ENCODE measurements at places on chromosomes 16 and 17.

- DNase-seq: no peak
These were observed 8.2 kb downstream of the HSD3B7 start for GRCh38 chr16:30992931-30993816.

GRCh38 chr17:72123530-72124437, 3.0 kb downstream of the SOX9 start:
- no peak for DNase-seq

GRCh38 chr17:74818291-74818938, 41.3 kb downstream of the GRIN2C start:
- DNase-seq: no peak

- no peak for DNase-seq
These were observed 391.6 kb downstream of the CDH11 start for GRCh38 chr16:64730261-64730660.

DNA sequence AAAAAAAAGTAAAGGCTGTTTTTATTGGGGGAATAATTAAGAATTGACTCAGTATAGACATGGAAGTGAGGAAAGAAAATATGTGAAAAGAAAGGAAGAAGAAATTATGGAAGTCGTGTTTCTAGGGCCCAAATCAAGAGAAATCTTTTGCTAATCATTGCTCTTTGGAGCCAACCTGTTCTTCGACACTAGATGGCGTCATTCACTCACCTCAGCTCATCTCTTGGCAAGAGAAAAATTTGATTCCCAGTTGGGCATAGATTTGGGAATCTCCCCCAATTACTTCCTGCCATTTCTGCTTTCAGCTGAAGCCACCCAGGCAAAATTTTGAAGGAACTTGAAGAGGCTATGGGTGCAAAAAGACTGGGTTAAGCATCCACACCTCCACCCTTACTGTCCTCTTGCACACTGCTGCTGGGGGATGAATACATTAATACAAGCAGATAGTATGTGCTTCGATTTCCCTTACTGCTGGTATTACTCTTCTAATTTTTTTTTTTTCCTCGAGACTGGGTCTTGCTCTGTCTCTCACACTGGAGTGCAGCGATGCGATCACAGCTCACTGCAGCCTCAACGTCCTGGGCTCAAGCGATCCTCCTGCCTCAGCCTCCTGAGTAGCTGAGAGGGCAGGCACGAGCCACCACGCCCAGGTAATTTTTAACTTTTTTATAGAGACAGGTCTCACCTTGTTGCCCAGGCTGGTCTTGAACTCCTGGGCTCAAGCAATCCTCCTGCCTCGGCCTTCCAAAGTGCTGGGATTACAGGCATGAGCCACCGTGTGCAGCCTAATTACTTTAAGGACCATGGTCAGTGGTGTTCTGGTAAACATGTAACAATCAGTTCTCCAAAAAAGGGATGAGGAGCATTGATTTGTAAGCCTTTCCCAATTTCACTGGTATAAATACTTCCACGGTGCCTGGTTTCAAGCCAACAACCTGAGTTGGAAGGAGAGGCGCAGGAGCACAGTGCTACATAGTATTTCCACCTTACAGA, 13.5 kb downstream of the PSMD7 start:
- DNase-seq: peak; percentile 43

- no peak for DNase-seq
These were observed 814 bp upstream of the CDH3 start for GRCh38 chr16:68644296-68644695.

- no peak for DNase-seq
These were observed 23.2 kb upstream of the FASN start for GRCh38 chr17:82121246-82121645.

- no peak for DNase-seq
These were observed 88.3 kb upstream of the PLEKHM1 start for GRCh38 chr17:45578516-45579455.

DNA sequence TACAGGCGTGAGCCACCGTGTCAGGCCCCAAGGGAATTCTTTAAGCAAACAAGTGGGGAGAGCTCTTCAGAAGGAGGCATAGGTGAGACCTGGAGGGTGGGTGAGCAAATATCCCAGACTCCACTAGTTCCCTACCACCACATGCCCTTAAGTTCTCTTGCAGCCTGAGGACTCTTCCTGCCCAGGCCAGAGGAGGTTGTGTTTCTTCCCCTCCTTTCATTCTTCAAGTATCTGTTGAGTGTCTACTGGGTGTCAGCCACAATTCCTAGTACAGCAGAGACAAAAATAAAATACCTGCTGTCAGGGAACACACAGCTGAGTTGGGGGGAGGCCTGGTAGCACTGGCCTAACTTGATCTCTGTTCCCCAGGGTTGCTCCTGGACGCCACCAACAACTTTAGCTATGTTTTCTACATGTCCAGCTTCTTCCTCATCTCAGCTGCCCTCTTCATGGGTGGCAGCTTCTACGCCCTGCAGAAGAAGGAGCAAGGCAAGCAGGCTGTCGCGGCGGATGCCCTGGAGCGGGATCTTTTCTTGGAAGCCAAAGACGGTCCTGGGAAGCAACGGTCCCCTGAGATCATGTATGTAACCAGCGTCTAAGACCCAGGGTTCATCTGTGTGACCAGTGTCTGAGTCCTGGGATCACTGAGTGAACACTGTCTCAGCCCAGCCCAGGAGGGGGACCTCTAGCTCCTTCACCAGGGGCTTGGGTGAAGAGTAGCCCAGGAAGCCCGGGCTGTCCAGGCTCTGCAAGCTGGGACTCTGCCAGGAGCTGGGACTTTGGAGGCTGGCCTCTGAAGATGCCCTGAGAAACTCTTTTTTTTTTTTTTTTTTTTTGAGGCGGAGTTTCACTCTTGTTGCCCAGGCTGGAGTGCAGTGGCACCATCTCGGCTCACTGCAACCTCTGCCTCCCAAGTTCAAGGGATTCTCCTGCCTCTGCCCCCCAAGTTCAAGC, 5.9 kb upstream of the ARMC7 start:
- no peak for DNase-seq

DNA sequence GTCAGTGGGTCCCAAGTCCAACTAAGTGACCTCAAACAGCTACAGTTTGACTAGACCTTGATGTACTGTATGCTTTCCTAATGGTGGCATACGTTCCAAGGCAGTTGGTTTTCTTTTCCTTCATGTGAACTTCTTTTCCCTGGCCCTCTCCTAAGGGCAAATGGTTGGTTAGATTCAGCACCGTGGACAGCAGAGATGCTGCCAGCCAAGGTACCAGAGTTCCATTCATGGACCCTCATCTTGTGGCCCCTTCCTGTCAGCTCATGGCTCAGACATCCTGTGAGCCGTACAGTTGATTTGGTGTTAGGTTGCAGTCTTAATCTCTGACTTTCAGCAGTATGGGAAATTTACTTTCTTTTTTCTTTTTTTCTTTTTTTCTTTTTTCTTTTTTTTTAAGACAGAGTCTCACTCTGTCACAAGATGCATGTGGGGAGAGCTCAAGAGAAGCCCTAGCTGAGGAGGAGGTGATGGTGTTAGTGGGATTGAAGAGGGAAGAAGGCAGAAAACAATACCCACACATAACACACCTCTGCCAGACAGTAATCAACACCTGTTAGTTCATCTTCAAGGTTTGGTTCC, 122.4 kb downstream of the USP31 start:
- DNase-seq: no peak

DNA sequence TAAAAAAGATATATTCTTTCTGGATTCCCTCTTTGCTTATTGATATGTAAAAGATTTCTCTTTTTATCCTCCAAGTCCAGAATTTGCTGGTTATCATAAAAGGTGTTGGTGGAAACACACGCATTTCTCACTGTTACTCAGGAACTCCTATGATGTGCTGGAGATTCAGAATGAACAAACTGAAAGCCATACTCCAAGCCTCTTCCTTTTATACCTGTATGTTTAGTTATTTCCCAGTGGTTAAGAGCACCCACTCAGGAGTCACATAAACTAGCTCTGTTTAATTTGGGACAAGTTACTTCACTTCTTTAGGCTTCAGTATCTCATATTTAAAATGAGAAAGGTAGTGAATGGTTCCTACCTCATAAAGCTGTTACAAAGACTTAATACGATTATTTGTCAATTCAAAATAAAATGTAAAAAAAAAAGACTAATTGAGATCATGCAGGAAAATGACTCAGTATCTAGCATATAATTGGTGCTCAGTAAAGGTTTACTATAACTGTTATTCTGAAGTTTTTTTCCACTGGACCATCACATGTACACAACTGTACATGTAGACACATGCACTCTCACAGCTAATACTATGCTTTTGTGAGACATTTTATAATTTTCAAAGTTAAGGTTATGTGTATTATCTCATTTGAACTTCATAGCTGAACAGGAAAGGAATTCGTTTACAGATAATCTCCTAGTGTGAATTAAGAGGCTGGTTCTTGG, 47.1 kb downstream of the TNRC6C start:
- DNase-seq: no peak

DNA sequence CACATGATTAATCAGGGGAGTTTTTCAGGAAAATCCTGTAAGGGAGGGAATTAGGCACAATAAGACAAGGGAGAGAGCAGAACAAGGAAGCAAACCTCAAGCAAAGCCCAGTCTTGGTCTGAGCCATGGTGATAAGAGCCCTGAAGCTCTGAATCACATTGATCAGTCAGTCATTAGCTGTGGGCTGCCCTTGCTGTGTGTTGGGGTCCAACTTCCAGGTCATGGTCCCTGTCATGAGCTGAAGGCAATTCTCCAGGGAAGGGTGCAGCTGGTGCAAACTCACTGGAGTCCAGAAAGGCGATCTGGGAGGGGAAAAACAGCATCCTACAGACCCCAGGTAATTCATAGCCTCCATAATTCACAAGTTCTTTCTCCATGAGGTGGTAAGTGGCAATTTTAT, 89.9 kb downstream of the CYLD start:
- DNase-seq: no peak

DNA sequence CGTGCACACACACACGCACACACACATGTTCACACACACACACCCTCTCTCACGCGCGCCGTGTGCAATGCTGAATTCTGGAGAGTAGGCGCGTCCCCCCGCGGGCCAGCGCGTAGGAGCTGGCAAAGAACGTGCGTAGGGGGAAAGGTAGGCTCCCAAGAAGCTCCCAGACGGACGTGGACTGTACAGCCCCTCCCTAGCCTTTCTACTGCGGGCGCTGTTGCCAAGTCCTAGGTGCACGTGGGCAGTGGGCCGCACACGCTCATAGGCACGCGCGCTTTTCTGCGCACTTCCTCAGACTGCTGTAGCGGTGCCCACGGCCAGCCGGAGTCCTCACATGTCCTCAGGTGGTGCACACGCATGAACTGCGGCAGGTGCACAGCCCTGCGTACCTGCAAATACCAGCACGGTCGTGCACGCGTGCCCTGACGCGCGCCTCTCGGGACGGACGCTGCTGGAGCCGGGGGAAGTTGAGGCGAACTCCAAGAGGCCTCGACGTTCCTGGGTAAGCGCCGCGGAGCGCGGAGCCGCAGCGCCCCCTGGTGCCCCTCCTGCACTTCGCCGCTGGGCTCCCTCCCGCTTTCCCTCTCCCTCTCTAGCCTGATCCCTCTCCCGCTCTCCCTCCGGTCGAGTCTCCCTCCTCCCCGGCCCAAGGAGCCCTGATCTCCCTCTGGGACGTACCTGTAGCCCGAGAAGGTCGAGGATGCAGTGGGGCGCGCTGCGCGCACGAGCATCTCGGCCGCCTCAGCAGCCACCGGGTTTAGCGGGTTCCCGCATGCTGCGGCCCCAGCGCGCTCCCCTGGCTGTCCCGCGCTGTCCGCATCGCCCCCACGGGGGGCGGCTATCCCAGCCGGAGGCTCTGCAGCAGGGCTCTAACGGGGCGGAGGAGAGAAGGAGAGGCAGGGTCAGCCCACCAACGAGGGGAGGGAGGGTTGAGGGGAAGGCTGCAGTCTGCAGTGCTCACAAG, 749 bp downstream of the GRIN2A start:
- DNase-seq: peak; percentile 16

DNA sequence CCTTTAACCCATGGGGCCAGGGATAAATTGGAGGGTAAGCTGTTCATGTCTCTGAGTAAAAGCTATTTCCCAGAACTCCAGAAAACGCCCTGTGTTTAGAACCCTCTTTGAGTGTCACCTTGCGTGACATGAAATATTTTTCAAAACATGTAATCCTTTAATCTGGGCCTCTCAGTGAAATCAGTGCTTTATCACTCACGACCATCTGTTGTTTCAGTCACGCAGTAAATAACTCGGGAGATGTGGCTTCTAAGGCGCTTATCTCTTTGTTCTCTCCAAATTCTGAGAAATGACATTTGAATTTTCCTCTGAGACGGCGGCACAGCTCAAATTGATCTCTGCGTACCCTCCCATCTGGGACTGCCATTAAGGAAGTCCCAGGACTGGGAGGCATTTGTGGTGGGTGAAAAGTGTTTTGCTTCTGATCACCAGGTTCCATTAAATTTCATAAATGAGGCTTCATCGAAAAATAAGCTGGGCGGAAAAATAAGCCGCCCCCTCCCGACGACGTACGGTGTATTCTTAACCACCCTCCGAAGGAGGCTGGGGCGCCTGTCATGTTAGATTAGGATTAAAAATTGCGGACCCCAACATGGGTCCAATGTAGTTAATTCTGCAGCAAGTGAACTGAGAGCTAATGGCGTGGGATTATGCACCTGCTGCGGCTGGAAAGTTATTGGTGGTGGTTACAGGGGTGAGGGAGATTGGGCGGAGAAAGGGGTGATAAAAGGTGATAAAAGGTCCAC, 12.7 kb downstream of the WFDC1 start:
- DNase-seq: no peak

DNA sequence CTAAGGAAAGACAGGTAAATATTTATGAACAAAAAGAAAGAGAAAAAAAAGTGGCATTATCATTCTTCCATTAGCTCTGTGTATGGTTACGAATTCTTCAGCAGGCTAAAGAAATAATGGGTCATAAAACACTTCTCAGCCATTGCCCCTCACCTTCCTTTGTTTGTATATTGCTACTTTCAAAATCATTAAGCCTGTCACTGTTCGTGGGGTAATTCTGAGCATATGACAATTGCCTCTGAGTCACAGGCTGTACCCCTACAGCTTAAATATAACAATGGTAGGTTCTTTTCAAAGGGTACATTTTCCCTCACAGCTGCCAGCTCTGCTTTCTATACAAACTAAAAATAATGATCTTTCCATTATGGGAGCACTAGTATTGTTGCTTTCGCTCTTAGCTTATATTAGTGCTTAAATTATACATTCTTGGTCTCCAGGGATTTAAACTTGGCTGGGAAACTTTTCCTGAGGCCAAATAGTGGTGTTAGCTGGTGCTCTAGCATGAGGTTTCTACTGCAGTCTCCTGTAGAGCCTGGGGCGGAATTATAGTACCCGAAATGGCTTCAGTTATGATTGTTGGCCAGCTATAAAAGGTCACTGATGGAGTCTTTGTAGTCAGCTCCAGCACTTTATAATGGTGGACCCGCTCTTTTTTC, 74.7 kb upstream of the CDH11 start:
- DNase-seq: no peak

DNA sequence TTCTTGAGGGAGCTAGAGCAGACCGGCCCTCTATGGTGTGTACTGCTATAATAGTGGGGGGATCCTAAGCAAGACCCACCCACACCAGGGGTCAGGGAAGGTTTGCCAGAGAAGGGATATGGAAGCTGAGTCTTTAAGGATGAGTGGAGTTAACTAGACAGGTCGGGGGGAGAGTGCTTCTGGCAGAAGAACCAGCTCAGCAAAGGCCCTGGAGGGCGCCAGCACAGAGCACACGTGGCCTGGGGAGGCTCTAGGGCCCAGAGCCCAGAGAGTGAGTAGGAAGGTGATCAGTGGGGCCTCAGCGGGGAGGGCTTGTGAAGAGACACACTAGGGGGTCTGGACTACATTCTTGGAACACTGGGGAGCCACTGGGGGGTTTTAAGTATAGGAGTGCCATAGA, 21.1 kb downstream of the NGFR start:
- DNase-seq: no peak

- no peak for DNase-seq
These were observed 202.2 kb upstream of the NLRP1 start for GRCh38 chr17:5786510-5786875.

GRCh38 chr17:56785997-56786680, 47.6 kb downstream of the C17orf67 start:
- DNase-seq: no peak

GRCh38 chr17:320139-320538, 32.5 kb downstream of the RPH3AL start:
- DNase-seq: no peak

All from CD4-positive, alpha-beta T cell treated with Interleukin-10 for 1 hour (primary cell).